ENCODE measurements at places on chromosomes 16 and 17.

GRCh38 chr17:796609-797008, 14.5 kb downstream of the MRM3 start:
- no peak for DNase-seq

- no peak for DNase-seq
Observed at GRCh38 chr16:67356396-67356795, 29.8 kb downstream of the LRRC36 start.

- DNase-seq: peak; percentile 66
Observed at GRCh38 chr17:76734080-76734840, 2.9 kb downstream of the SRSF2 start.

- peak; percentile 77 for DNase-seq
Observed at GRCh38 chr16:81779536-81780320, 637 bp downstream of the PLCG2 start.

GRCh38 chr17:73194514-73195222, 1.8 kb downstream of the COG1 start:
- no peak for DNase-seq

DNA sequence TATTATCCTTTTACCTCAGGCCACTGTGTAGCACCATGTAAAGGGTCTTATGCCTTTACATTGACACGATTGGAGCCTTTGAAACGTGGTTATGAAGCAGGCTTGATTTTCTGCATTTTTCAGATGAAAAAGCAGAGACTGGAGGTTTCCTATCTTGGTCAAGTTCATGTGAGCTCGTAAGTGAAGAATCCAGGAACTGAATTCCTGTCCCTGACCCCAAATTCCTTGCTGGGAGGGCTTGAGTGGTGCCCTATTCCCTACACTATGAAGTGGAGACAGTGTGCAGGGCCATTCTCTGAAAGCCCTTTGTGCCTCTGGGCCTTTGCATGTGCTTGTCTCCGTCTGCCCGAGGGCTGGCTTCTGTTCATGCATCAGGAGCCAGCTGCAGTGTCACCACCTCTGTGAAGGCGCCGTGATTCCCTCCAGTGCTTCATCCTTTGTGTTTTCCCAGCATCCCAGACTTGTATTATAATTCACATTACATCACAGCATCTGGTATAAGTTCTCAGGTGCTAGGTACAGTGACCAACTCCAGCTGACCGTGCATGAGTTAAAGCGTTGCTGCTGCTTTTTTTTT, 181.1 kb downstream of the SNX29 start:
- DNase-seq: no peak

- no peak for DNase-seq
Observed at GRCh38 chr17:75205793-75206163, 299 bp downstream of the NUP85 start.

DNA sequence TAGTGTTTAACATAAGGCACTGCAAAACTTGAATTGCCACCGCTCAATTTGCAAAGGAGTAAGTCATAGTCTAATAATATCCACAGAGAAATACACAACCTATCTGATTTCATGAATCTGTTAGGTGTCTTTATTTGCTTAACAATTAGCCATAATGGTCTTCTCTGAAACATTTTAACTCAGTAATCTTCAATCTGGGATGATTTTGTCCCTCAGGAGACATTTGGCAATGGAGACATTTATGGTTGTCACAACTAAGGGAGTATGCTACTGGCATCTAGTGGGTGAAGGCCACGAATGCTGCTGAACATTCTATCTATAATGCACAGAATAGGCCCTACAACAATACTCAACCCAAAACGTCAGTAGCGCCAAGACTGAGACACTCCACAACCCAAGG, 4.3 kb downstream of the UBE2G1 start:
- DNase-seq: no peak

- peak; percentile 55 for DNase-seq
Observed at GRCh38 chr17:82019690-82020571, 2.7 kb downstream of the CENPX start.

- DNase-seq: peak; percentile 49
Observed at GRCh38 chr16:4477966-4478365, 1.8 kb downstream of the HMOX2 start.

- DNase-seq: no peak
Observed at GRCh38 chr17:50181144-50181543, 15.3 kb downstream of the SGCA start.

GRCh38 chr16:65010125-65010524, 111.7 kb downstream of the CDH11 start:
- DNase-seq: no peak

Measured in inflammatory macrophage (primary cell).